Stimulated activated CD4-positive, alpha-beta T cell treated with anti-CD3 and anti-CD28 coated beads, Interleukin-1b, Interleukin-23, amount 100 ng/mL, for 1 hour (primary cell): ENCODE measurements at places on chromosomes 5 and 9.

DNA sequence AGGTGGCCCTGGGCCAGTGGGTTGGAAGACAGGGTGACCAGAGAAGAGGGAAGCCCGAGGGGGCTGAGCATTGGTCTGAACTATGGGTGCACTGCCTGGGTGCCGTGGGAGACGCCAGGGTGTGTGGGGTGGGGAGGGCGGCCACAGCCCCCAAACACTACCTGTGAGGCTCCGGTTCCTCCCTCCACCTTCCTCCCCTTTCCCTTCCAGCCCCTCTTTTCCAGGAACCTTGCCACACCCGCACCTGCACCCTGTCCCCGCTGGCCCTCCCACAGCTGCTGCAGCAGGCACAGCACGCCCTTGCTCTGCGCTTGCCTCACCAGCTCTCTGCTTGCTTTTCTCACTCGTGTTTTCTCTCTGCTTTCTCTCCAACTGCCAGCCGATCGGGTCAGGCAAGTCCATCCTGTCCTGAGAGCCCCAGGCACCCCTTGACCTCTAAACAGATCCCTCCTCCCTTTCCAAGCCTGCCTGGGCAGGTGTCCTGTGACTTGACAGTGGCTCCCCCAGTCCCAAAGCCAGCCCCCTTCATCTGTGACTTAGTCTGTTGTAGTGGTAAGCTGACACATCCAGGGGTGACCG lies 193.7 kb downstream of the MSX2 start:
- no peak for DNase-seq

GRCh38 chr9:123996731-123997421 lies 14.7 kb upstream of the LHX2 start:
- no peak for DNase-seq

DNA sequence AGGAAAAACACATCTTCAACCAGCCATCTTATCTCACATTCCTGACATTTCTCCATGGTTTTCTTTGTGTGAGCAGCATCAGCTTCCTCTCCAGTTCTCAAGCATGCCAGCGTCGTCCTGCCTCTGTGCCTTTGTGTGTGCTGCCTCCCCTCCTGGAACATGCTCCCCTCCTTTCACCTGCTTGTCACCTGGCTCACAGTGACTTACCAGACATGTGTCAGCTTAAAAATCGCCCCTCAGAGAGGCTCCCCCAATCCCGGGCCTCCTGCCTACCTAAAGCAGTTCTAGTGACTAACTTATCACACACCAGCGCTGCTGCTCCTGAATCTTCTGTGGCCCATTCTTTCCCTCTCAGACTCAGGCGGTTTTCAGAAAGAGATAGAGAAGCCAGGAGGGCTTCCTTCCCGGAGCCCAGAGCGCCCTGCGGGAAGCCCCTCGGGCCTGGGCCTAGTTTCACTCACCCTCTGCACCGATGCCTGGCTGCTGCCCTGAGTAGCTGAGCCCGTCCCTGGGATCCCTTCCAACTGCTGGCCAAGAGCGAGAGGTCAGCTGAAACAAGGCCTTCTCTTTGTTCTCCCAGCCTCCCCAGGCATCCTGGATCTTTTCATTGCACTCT lies 51.1 kb upstream of the MVB12B start:
- DNase-seq: no peak

DNA sequence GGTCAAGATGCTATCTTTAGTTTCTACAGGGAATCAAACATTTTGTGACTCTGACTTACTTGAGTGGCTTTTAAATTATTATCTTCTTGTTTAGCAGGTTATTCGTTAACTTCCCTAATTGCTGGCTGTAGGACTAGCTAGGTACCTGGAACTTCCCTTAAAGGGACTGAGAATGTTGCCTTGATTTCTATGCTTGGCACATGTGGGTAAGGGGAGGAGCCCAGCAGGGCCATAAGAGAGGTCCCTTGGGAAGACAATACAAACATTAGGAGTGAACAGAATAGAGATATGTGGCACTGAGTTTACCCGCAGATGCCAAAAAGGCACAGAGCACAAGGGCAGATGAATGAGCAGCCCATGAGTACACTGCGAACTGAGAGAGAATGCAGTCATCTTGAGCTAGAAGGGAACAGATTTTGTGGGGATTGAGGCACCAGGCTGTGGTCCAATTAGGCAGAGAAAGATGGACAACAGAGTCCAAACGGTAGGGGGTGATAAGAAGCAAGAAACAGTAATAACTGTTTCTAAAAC lies 9.8 kb downstream of the CKMT2 start:
- no peak for DNase-seq

GRCh38 chr9:117705386-117705785 lies 1.2 kb downstream of the TLR4 start:
- DNase-seq: no peak

- DNase-seq: no peak
Observed at GRCh38 chr5:124746916-124747790, 714 bp upstream of the ZNF608 start.

DNA sequence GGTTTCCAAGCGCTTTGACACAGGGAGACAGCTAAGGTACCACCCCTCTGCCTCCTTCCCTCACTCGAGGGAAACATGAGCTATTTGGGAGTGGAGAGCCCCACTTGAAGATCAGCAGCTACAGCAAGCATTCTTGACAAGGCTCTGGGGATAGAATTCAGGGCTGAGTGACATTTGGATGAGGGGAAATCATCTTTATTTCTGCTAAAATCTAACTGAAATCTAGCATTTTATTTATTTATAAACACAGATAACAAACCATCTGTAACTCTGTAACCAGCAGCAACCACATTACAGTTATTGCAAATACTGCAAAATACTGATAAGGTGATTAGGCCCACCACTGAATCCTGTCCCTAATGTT lies 22.4 kb downstream of the RNF130 start:
- DNase-seq: no peak

GRCh38 chr5:14722923-14723322 lies 58.4 kb downstream of the OTULIN start:
- no peak for DNase-seq

DNA sequence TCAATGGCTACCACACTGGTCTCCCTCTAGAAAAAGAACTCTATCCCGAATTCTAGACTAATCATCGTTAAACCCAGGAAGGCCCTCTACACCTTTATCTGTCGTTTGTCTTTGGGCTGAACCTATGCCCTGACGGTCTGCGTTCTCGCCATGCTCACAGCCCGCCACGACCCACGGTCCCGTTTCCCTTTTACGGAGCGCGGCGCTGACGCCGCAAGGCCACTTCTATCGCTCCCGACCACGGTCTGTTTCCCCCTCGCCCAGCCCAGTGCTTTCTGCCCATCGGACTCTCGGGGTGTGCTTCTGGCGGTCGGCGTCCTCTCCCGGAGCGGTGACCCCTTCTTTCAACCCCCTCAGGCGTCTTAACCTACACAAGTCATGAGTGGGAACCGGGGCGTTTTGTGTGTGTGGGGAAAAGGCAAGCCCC lies 974 bp downstream of the C9orf40 start:
- DNase-seq: no peak

DNA sequence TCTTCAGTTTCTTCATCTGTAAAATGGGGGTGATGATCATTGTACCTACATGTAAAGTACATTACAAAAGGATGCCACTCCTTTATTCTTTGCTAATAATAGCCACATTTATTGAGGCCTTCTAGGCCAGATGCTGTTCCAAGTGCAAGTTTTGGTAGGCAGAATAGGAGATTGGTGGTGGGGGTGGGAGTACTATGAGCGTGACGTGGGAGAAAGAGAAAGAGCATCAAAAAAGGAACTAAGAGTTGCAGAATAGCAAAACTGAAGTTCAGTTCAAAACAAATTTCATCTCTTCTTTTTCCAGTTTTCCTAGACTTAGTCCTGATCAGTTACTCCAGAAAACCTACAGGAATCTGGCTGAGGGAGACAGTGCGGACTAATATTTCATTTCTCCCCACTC lies 174.1 kb downstream of the SNX18 start:
- no peak for DNase-seq

DNA sequence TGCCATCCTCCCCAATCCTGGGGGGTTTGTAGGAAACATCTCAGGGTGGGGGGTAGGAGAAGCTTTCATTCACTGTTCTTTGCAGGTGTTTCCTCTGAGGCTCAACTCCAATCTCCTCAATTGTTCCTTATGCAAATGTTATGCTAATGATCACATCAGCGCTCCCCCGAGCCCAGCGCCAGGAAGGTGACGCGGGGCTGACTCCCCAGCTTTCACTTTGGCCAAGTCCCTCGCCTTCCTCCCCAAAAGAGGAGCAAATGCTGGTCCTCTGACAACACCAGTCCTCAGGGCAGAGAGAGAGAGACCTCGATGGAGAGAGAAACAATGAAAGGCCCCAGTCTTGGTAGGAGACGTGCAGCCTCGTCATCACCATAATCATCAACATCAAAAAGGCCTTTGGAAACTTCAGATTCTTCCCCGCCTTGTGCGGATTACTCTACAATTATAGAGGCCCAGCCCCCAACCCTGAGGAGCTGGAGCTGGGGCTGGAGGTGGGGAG lies 39.1 kb downstream of the PCDH1 start:
- no peak for DNase-seq

DNA sequence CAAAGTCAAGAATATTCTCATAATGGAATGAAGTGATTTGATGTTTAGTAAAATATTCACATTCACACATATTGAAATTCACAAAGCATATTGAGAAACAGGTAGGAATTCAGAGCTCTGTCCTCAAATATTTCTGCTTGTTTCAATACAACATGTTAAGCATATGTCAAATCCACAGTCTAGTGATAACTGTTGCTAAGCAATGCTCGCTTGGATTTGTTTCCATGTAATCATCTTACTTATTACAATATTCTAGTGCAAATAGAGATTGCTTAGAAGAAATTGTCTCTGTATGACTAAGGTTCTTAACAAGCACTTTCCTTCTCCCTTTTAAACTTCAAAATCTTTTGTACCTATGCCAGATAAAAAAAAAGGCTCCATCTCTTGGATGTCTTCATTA lies 995.7 kb downstream of the CDH18 start:
- DNase-seq: no peak

DNA sequence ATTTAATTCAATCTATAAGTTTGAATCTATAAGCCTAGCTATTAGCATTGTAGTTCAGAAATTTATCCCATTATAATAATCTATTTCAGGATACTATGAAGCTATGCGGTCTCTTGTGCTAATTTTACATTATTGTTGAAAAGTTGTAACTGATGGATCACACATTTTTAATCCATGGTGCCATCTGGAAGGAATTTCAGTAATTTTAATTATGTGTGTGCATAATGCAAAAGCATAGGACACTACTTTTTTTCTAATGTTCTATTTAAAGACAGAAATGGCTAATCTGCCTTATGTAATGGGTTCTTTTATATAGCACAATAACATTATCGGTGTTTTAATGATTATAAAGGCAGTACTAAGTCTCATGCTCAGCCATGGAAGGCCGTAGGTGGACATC lies 90.6 kb downstream of the HOMER1 start:
- DNase-seq: no peak

- no peak for DNase-seq
Observed at GRCh38 chr5:164487939-164488338, 982.5 kb downstream of the MAT2B start.

DNA sequence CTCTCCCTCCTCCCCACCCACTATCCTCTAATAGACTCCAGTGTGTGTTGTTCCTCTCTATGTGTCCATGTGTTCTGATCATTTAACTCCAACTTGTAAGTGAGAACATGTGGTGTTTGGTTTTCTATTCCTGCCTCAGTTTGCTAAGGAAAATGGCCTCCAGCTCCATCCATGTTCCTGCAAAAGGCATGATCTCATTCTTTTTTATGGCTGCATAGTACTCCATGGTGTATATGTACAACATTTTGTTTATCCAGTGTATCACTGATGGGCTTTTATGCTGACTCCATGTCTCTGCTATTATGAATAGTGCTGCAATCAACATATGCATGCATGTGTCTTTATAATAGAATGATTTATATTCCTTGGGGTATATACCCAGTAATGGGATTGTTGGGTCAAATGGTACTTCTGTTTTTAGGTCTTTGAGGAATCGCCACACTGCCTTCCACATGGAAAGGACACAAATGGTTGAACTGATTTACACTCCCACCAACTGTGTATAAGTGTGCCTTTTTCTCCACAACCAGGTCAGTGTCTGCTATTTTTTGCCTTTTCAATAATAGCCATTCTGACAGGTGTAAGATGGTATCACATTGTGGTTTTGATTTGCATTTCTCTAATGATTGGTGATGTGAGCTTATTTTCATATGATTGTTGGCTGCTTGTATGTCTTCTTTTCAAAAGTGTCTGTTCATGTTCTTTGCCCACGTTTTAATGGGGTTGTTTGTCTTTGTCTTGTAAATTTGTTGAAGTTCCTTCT lies 96.5 kb upstream of the DAB2 start:
- no peak for DNase-seq

DNA sequence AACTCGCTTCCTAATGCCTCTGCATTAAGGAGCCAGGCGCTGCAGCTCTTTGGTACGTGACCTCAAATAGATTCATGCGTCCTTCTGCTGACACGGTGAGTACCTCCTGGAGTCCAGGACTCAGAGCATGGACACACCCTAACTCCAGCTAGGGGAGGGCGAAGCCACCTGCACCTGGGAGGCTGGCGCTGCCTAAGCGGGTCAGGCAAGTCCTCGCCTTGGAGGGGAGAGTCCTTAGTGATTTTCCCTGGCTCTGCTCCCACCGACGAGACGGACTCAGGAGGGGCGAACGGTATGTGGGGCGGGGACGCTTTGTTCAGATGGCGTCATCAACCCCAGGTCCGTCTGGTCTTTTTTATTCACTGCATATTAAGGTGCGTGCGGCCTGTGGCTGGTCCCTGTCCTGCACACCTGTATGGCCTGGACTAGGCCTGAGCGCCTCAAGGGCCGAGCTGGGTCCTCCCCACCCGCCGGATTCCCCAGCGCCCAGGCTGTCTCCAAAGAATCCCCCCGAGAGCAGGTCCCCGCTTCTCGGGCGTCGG lies 50.3 kb downstream of the NSUN2 start:
- DNase-seq: no peak

DNA sequence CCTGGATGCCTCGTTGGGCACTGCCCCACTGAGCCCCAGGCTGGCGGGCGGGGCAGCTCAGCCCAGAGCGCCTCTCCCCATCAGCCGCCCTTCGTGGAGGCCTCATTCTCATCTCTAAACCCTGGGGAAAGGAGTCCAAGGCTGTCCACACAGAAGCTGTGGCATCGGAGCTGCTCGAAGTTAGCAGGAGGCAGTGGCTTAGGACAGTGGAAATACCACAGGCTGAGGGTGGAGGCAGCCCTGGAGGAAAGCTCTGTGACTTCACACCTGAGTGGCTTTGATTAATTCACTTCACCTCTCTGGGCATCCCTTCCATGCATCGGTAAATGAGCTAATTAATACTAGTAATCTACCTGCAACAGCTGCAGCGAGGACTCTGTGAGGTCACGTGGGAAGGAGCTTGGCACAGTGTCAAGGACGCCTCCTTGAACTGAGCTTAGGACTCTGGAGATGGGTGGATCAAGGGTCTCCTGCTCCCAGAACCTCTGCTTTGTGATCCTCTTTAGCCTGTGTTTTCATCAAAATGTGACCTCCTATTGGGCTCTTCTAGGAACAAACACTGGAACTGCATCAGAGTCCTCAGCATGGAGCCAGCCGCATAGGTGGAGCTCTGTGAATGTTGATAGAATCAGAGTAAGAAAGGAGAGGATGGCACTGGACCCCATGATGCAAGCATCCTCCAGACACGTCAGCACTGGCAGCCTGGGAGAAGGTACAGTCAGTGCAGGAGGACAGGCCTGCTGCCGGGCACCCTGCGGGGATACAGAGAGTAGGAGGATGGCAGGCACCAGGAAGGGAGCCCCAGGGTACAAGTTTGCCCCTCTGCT lies 842 bp upstream of the ANGPTL2 start:
- no peak for DNase-seq
